NCI-H345 (cell line): ENCODE measurements at places on chromosomes 2 and 18.

DNA sequence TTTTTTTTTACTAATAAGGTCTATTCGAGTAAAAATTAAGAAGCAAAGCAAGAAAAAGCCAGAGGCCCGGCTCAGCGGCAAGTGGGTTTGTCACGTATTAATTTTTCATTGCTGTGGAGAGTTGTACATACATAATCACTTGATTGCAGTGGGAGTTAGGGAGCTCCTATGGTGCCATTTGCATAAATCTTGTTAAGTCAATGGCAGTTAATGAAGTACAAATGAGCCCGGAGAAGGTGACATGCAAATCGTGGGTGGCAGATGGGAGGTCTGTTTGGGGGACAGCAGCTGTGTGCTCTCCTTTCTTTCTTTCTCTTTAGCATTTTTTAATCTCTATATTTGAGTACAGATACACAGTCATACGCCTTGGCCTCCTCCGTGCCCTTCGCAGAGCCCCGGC lies 317.0 kb downstream of the AGAP1 start:
- no peak for DNase-seq

DNA sequence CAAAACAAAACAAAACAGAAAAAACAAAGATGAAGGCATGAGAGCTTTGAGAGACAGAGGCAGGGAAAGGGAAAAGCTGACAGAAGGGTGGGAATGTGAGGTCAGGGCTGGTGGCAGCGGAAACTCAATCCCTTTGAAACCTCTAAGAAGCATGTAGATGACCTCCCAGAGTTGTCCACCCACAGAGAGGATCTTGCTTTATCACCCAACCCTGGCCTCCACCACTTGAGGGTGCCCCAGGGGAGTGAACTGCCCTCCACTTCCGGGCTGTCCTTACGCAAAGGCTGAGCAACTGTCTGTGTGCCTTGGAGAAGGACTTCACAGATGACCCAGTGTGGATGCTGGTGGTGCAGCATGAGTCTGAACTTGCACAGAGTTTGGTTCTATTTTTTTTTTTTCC lies 26.7 kb downstream of the PDCL3 start:
- no peak for DNase-seq

GRCh38 chr18:64019922-64020756 lies 50.3 kb downstream of the SERPINB8 start:
- no peak for DNase-seq

DNA sequence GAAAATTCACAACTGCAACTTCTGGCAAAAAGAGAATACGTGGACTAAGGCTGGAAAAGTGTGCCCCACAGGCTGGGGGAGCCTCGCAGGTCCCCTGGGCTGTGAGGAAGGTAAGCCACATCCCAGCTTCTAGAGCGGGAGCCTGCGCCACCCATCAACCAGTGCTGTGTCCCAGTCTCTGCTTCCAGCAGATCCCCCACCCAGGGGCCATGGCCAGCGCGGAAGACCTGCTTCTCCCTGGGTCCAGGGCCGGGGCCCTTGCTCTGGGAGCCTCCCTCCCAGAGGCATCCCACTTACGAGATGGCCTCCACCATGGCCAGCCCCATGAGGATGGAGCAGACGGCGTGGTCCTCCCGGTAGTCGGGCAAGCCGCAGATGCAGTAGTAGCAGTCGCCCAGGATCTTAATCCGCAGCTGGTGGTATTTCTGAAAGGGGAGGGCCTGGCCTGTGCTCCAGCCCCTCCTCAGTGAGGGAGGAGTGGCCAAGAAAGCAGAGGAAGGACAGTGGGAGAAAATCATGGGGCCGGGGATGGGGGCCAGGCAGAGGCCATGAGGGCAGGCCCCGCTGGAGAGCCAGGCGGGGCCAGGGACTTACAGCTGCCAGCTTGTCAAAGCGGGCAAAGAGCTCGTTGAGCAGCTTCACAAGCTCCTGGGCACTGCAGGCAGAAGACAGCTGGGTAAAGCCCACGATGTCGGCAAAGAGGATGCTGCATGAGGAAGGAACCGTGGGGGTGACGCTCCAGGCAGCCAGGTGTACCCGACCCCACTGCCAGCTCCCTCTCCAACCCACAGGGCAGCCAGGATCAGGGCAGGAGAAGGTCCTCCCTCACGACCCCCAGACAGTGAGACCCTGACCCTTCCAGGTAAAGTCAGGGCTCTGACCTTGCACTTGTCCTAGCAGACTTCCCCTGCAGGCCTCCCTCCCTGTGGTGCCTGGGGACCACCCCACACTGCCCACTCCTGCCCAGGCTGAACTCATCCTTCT lies 48.0 kb downstream of the CENPO start:
- no peak for DNase-seq

DNA sequence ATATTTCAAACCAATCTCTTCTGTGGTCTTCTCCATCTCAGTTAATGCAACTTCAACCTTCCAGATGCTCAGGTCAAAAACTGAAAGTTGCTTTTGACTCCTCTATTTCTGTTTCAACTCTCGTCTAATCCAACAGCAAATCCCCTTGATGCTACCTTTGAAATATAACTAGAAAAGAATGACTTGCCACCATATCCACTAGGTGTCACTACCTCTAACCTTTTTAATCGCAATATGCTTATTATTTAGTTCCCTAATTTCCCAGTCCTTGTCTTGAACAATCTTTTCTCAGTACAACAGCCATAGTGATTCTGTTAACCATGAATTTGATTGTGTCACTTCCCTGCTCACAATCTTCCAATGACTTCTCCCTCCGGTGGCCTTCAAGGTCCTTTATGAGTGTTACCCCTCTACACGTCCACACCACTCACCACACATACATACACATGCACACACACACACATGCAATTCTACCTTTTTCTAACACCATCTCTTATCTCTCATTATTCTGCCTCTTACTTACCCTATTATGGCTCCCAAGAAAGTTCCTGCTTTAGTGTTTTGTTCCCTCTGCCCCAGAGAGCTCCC lies 245.5 kb upstream of the KCNJ3 start:
- DNase-seq: no peak

GRCh38 chr18:49114556-49114955 lies 163.8 kb upstream of the SMAD7 start:
- no peak for DNase-seq
